Activated T-cell treated with anti-CD3 and anti-CD28 coated beads for 24 hours (primary cell): ENCODE measurements at places on chromosomes 1 and 21.

- no peak for DNase-seq
Measured at GRCh38 chr1:29629401-29629800, 393.1 kb downstream of the PTPRU start.

GRCh38 chr1:8580566-8580965 is 236.9 kb downstream of the RERE start:
- DNase-seq, result no peak

DNA sequence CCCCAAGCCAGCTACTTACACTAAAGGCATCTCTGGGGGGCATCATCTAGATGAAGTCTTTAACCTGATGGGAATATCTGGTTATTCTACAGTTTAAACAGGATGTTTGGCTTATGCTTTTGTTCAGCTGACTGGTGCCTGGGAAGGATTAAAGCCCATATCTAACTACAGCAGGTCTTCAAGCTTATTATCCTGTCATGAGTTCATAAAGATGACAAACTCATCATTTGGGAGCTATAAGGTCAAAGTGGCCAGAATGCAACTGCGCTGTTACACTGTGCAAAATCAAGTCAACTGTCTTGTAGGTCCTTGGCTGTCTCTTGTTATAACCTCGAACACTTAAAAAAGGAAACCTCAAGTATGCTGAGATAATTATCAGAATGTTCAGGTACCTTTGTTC is 18.6 kb upstream of the MOB3C start:
- no peak for DNase-seq

GRCh38 chr1:208042041-208042615 is 131.2 kb upstream of the CD34 start:
- DNase-seq, result no peak

GRCh38 chr1:233960386-233960785 is 55.9 kb downstream of the SLC35F3 start:
- no peak for DNase-seq

DNA sequence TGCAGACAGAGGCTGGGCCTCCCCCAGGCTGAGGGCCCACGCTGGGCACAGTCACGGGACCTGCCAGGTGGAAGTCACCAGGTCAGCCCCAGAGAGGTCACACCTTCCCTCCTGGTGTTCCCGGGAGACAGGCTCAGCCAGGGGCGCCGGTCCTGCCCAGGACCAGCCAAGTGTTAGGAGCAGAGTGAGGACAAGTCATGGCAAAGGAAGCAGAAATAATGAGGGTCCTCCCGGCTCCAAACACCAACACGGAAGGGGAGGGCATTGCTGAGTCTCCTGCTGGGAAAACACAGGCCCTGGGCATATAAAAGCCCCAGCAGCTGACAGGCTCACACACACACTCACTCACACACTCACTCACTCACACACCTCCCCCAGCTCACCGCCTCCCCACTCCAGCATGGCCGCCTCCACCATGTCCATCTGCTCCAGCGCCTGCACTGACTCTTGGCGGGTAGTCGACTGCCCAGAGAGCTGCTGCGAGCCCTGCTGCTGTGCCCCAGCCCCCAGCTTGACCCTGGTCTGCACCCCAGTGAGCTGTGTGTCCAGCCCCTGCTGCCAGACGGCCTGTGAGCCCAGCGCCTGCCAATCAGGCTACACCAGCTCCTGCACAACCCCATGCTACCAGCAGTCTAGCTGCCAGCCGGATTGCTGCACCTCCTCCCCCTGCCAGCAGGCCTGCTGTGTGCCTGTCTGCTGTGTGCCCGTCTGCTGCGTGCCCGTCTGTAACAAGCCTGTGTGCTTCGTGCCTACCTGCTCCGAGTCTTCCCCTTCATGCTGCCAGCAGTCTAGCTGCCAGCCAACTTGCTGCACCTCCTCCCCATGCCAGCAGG is at the start of gene KRTAP10-10:
TSS of gene KRTAP10-10 (plus strand) at position 339 of the 833 bp plus-strand sequence. CDS start at position 401, 62 bp downstream.
- no peak for DNase-seq

GRCh38 chr21:15241997-15242736 is 177.4 kb upstream of the NRIP1 start:
- no peak for DNase-seq

GRCh38 chr1:159012495-159012894 is 2.8 kb downstream of the IFI16 start:
- DNase-seq, result no peak

DNA sequence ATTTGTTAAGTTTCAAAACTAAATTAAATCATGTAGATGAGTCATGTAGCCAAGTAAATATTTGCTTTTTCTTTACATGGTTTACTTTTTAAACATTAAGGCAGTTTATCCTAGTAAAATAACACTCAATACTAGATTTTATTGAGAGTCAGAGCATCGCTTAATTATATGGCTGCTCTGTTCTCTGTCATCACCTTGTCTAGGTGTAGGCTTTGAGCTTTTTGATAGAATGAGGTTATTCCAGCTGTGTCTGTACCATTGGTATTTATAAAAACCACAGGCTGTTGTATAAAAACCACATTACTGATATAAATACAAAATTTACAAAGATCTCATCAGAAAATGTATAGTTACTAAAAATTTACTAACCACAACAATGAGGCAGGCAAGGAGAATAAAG is 42.5 kb upstream of the GPR52 start:
- DNase-seq, result no peak

GRCh38 chr21:44874497-44875315 is 1.2 kb upstream of the PTTG1IP start:
- DNase-seq, result no peak

DNA sequence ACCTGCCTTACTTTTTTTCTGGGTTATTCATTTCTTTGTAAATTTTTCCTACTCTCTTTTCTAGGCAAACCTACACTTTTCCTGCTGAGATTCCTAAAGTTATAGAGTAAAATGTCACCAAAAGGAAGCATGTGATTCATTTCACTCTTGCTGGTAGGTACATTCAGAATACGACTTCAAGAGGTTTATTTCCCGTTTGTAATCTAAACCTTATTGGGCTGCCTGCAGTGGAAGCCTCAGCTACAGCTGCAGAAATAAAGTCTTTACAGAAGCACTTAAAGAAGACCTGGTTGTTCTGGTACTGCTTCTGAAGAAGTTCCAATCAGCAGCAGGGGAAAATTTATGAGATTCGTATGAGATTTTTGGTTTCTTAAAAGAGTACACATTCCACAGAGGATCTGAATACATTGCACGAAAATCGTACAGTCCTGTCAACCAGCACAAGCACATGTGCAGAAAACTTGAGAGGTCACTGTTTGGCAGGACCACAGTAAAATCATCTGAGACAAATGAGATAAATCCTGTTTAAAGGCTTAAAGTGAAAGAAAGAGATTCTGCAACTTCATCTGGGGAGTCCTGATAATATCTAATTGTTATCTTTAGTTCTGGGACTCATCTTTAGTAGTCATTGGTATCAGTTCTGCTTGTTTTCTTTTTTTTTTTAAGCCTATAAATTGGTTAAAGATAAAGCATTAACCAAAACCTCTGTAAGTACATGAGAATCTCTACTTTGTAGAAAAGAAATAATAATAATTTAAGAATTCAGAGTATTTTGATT is 109.9 kb upstream of the ADGRL2 start:
- DNase-seq, result no peak

DNA sequence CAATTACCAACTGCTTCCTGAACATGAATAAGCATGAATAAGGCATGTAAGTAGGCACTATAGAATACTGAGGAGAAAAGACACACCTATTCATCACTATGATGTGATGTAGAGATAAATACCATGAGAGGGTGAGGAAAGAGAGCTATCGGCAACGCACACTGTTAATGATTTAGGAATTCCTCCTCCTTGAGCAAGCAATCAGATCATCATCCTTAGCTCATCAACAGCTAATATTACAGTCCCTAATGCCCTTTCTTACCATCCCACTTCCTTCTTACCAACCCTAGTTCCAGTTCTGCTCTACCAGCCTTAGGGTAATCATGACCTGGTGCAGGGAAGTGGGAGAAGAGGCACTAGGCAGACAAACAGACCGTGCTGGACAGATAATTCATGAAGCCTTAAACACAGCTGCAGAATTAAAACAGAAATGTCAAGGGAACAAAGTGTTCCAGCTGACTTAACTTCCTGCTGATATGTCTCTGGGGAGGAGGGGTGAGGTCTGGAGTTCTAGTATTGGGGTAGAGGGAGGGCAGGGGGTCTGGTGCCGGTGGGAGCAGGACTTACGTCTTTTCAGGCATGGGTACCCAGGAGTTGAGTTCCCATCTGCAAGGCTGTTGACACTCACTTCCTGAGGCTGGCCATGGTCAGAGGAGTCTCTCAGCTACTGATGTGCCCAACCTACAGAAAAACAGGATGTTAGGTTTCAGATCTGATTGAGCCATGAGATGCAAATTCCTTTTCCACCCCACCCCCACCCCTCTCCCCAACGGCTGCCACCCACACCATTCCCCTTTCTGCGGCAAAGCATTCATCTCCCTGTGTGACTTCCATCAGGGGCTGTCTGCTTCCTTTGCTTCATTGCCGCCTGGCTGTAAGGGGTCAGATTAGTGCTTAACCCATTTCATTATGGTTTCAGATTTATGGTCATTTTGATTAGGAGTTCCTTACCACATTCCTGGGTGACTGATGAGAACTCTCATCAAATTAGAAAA is 12.6 kb upstream of the RCSD1 start:
- DNase-seq, result no peak

GRCh38 chr1:244796719-244797406 is 38.6 kb upstream of the COX20 start:
- DNase-seq, result peak; percentile 30

- no peak for DNase-seq
Measured at GRCh38 chr1:193694741-193695140, 508.3 kb upstream of the B3GALT2 start.

DNA sequence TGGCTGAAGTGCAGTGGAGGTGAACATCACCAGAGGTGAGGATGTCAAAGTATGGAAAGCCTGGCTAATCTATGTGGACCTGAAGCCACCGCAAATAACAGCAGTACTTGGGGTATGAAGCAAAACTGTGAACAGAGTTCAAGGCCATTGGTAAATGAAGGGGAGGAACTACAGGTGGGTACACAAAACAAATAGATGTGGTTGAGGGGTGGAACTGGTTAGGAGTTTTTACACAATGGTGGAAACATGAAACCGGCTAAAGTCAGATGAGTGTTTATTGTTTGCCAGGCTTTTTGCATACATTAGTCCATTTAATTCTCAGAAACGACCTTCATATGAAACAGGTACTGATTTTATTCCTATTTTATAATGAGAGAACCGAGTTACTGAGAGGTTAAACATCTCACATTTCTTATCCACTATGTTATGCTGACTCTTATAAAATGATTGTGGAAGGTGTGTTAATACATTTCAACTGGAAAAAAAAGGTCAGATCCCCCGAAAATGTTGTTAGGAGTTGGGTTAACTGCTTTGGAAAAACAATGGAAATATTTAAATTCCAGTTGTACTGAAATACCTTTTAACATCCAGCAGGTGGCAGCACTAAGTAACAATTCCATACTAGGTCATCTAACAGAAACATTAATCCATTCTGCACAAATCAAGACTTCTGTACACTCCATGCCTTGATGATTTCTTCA is 44.3 kb upstream of the GTF2B start:
- no peak for DNase-seq

GRCh38 chr1:192869308-192869940 is 60.6 kb downstream of the RGS2 start:
- no peak for DNase-seq

DNA sequence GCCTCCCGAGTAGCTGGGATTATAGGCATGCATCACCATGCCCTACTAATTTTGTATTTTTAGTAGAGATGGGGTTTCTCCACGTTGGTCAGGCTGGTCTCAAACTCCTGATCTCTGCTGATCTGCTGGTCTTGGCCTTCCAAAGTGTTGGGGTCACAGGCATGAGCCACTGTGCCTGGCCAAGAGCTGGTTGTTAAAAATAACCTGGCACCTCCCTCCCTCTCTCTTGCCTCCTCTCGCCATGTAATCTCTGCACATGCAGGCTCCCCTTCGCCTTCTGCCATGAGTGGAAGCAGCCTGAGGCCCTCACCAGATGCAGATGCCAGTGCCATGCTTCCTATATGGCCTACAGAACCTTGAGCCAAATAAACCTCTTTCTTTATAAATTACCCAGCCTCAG is 74.7 kb upstream of the TLR5 start:
- DNase-seq, result no peak

DNA sequence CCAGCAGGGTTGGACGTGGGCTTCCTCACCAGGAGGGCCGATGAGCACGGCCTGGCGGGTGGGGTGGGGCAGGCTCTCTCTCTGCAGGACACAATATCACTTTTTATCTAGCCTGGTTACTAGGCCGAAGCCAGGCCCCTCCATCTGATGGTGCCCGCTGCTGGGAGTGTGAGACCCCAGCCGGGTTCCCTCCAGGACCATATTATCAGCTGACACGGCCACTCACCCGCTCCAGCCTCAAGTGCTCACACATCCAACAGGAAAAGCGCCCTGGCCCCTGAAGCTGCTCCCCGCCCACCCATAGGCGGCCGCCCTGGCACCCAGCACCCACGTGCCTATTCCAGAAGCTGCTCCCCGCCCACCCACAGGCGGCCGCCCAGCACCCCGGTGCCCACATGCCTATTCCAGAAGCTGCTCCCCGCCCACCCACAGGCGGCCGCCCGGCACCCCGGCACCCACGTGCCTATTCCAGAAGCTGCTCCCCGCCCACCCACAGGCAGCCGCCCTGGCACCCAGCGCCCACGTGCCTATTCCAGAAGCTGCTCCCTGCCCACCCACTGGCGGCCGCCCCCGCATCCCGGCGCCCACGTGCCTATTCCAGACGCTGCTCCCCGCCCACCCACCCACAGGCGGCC is 5.0 kb downstream of the SLC19A1 start:
- DNase-seq, result no peak

DNA sequence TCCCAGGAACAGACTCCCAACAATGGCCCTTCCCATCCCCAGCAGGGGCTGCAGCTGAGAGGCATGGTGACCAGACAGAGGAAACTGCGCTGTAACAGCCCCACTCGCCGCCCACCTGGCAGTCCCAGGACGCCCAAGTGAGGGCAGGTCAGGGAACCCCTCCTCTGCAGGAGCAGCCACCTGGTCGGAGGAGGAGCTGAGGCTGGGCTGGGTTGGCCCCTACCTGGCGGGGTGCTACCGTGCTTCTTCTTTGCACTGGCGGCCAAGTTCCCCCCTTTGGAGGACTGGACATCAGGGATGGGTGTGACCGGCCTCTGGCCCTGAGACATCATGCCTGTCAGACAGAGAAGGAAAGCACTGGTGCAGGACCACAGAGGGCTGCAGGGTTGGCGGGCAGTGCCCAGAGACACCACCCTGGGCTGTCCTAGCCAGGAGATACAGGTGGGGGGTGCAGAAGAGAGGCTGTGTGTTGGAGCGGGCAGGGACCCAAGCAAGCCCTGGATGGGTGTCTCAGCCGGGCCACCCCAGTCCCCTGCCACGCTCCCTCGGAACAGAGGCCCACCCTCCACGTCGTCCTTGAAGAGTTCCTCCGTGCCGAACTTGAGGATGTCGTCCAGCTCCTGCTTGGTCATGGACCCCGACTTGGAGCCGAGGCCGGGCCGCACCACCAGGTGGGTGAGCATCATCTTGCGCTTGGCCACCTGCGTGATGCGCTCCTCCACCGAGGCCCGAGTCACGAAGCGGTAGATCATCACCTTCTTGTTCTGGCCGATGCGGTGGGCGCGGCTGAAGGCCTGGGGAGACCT is 51.6 kb downstream of the CHD5 start:
- no peak for DNase-seq

DNA sequence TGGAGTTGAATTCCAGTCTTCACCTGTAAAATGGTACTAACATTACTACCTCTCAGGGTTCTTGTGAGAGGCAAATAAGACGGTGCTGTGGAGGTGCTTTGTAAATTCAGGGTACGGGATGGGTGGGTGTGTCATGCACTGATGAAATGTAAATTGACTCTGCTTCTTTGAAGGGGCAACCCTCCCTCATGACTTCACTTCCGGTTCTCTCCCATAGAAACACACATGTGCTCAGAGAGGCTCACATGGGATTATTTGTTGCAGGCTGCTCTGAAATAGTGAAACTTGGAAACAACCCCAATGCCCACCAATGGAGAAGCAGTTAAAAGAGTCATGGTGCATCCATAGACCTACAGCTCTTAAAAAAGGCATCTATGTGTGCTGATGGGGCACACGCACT is 44.9 kb upstream of the SCMH1 start:
- no peak for DNase-seq
